ENCODE measurements at places on chromosomes 2 and 18. TPM values are rescaled to one million over a fixed set of nuclear protein-coding genes. Genes with fewer than 3 reads are reported as not detected.

CASP10 gene
- 2.8 TPM for total RNA-seq

DNAH7 gene
- total RNA-seq: 0.71 TPM

LRP2 gene
- total RNA-seq: 54.2 TPM

ZNF385B gene
- 0.11 TPM for total RNA-seq

ABCB11 gene
- 0.18 TPM for total RNA-seq

MYOM1 gene
- 1.2 TPM for total RNA-seq

ALLC gene
- not detected for total RNA-seq

OLA1 gene
- 94.2 TPM for total RNA-seq

C2orf76 gene
- total RNA-seq: 8.4 TPM

CFAP210 gene
- 0.58 TPM for total RNA-seq

ZSWIM2 gene
- total RNA-seq: not detected

SMYD1 gene
- total RNA-seq: not detected

ZBTB7C gene
- total RNA-seq: 9.1 TPM

SP140 gene
- 0.54 TPM for total RNA-seq

HTR2B gene
- 3.4 TPM for total RNA-seq

ASXL3 gene
- 36.7 TPM for total RNA-seq

SPATA3 gene
- not detected for total RNA-seq

KHK gene
- 3.3 TPM for total RNA-seq

LYG2 gene
- not detected for total RNA-seq
